OCI-LY7 (cell line): ENCODE measurements at places on chromosomes 12 and 14.

DNA sequence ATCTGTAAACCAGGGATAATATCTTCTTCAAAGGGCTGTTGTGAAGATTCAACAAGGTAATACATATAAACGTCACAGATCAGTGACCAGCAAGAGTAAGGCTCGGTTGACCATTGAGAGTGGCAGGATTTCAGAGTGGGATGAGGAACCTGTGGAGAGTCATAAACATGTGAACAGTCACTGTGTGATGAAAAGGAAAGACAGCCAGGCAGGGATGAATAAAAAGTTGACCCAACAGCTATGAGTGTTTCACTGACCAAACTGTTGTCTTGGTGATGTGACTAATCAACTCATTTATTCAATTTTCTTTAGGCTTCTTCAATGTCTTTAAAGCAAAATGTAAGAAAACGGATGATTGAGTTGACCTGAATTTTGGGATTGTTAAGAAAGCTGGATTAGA lies 8.6 kb upstream of the FRMD6 start:
- no peak for DNase-seq

GRCh38 chr12:24360907-24361306 lies 411.4 kb upstream of the SOX5 start:
- DNase-seq: no peak

- no peak for DNase-seq
Observed at GRCh38 chr12:62726471-62726980, 208.4 kb downstream of the PPM1H start.

DNA sequence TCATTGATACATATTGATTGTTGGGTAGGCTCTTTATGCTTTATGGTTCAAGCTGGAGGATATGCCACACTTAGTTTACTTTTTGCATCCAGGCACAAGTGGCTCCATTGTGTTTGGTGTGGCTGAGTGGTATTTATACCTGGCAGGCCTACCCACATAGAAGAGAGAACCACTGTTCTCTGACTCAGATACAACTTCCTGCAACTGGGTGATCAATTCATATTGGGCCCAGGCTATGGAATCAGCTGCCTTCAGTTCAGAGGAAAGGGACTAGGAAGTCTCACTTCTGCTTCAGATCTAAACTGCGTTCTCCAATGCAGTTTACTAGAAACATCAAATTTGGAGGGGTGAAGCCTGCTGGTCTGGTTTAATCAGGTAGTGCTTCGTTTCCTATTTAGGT lies 49.8 kb upstream of the LRRK2 start:
- DNase-seq: no peak

- DNase-seq: no peak
Observed at GRCh38 chr14:79573486-79573885, 637.8 kb downstream of the DIO2 start.

DNA sequence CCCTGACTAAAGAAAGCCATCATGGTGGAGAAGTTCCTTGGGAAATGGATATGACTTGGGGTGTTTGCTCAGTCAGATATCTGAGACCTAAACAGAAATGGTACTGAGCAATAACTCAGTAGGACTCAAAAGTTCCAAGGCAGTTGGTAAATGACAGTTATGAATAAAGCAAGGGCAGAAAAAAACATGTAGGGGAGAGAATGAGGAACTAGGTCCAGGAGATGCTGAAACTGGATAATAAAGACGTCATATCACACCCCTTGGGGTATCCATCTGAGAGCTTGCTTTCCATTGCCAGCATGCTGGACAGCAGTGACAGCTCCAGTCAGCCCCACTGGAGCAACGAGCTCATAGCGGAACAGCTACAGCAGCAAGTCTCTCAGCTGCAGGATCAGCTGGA lies 37.5 kb downstream of the RPGRIP1 start:
- peak; percentile 48 for DNase-seq

- DNase-seq: no peak
Observed at GRCh38 chr12:121050725-121051124, 11.7 kb upstream of the OASL start.

DNA sequence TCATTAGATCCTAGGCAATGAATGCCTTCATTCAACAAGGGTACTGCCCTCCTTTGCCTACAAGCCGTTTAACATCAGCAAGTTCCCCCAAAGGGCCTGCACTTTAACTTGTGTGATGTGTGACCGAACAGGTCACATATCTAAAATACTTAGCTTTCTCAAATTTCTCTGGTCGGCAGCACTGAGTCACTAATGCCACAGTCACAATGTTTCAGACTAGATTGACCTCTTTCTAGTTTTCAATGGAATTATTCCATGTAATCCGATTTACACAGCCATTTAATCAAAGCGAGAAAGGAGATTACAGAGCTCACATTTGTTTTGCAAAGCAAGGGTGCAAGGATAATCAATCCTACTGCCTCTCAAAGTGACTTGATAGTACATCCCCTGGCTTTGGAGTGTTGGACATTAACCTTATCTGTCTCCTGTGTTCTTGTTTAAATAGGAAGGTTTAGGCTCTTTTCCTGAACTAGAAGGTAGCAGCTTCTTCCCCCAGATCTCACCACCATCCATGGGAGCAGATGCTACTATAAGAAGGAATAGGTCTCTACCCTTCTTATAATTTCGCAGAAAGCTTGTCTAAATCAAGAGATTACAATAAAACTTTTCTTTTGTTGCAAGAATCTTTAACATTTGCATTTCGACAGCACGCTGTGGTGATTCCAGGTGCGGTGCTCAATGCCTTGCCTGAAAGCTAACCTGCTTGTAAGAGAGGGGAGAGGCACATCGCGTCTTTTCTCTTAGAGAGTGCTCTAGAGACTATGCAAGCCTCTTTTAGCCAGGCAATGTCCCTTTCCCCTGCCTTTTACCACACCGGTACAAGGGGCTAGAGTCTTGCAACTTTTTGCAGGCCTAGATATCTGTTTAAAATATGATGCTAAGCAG lies 1.8 kb downstream of the KITLG start:
- DNase-seq: no peak

DNA sequence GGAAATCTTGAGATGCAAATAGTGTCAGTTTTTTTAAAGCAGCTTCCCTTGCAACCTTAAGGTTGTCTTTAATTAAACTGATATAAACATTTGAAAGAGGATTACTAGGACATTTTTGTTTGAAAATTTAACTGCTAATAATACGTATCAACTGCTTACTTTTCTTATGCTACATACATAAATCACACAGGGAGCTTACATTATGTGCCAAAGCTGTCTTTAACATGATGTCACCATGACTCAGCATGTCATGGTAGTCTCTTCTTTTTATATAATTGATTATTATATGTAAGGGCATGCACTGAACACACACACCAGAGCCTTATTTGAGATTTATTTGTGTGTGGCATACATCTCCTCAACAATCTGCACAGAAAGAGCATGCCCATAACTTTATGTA lies 63.0 kb upstream of the PTHLH start:
- DNase-seq: no peak
